Naive B cell (primary cell): ENCODE measurements at places on chromosomes 4 and X. TPM values are rescaled to one million over a fixed set of nuclear protein-coding genes. Genes with fewer than 3 reads are reported as not detected.

FAM9B gene
- not detected for polyA plus RNA-seq

GASK1B gene
- polyA plus RNA-seq = 0.20 TPM

ADH7 gene
- polyA plus RNA-seq = not detected

PABPC4L gene
- not detected for polyA plus RNA-seq

GPR50 gene
- not detected for polyA plus RNA-seq

TEX13C gene
- not detected for polyA plus RNA-seq

CHM gene
- polyA plus RNA-seq = 9.7 TPM

PABPC1L2A gene
- not detected for polyA plus RNA-seq

TTC29 gene
- polyA plus RNA-seq = not detected

ZNF81 gene
- 3.4 TPM for polyA plus RNA-seq

DNA sequence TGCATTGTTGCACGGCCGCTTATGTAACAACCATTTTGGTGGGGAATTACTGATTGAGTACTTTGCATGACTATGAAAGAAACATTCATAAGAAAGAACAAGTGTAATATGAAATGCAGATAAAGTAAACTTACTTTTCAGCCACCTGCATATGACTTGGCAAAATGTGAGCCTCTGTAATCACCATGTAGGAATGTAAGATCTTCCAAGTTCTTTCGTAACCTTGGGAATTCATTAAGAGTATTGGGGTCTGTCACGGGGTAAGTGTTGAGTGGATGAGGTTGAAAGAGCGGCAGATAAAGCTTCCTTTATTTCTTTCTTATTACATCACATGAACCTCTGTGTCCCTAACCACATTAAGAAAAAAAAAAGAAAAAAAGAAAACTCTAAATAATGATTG is 348.5 kb upstream of the NR3C2 start:
- DNase-seq = no peak

- no peak for DNase-seq
These were observed 30.2 kb upstream of the PLCXD1 start for GRCh38 chrX:250965-251364.

DNA sequence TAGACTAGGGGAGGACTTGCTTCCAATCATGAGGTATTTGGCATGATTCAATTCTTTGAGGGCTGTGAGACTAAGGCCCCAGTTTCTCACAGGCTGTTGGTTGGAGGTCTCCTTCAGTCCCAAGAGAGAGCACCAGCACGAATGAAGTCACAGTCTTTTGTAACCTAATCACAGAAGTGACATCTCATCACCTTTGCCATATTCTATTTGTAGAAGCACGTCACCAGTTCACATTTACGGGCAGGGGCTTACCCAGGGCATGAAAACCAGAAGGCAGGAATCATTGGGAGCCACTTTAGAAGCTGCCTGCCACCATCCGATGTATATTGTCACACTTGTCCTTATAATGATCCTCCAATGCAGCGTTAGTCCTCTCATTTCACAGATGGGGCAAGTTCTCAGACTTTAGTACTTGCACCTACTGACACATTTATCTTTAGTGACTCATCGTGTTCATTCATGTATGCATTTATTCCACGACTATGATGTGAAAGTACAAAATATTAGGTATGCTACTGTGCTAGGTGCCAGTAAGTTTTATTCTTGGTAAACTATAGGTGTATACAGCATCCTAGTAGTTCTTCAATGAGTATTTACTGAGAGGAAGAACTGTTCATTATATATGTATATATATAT is 163.8 kb upstream of the PGRMC2 start:
- DNase-seq = no peak

DNA sequence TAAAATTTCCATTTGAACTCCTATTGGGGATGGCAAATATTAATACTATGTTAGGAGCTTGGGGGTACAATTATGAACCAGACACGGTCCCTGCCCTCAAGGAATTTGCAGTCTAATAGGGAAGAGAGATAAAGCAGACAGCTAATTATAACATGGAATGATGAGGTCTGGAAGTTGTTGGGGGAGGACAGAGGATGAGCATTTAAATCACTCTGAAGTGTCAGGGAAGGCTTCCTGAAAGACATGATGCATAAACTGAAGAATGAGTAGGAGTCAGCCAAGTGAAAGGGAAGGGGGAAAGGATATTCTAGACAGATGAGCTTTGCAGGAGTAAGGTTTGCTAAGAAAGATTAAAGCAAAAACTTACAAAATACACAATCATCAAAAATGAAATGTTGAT is 15.9 kb downstream of the PLAC1 start:
- no peak for DNase-seq

DNA sequence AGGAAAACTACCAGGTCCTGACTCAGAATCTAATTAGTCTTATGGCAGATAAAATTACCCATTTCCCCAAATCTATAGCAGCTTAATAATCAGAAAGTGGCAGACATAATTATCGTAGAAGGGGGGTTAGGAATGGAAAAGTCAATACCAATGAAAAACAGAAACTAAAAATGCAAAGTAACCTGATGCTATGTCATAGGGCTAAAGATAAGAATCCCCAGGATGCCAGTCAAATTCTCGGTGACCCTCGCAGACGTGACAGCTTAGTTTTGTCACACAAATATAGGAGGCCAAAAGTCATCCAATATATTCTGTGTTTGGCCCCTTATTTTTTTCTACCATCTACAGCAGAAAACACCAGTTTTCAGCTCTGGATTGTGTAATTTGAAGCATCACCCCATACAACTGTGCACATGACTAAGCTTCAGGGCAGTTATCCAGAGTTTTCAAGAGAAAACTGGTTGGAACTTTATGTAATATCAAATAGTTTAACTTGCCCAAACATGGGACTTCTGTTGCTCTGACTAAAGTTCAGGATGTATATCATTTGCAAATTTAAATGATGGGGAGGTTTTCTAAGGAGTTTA is 30.9 kb downstream of the RASSF6 start:
- DNase-seq = no peak

DNA sequence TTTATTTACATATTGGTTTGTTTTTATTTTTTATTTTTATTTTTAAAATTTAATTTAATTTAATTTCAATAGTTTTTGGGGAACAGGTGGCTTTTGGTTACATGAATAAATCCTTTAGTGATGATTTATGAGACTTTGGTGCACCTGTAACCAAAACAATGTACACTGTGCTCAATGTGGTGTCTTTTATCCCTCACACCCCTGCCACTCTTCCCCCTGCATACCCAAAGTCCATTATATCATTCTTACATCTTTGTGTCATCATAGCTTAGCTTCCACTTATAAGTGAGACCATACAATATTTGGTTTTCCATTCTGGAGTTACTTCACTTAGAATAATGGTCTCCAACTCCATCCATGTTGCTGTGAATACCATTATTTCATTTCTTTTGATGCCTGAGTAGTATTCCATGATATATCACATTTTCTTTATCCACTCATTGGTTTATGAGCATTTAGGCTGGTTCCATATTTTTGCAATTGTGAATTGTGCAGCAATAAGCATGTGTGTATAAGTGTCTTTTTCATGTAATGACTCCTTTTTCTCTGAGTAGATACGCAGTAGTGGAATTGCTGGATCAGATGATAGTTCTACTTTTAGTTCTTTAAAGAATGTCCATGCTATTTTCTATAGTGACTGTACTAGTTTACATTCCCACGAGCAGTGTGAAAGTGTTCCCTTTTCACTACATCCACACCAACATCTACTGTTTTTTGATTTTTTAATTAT is 157.1 kb downstream of the CPXCR1 start:
- no peak for DNase-seq

DNA sequence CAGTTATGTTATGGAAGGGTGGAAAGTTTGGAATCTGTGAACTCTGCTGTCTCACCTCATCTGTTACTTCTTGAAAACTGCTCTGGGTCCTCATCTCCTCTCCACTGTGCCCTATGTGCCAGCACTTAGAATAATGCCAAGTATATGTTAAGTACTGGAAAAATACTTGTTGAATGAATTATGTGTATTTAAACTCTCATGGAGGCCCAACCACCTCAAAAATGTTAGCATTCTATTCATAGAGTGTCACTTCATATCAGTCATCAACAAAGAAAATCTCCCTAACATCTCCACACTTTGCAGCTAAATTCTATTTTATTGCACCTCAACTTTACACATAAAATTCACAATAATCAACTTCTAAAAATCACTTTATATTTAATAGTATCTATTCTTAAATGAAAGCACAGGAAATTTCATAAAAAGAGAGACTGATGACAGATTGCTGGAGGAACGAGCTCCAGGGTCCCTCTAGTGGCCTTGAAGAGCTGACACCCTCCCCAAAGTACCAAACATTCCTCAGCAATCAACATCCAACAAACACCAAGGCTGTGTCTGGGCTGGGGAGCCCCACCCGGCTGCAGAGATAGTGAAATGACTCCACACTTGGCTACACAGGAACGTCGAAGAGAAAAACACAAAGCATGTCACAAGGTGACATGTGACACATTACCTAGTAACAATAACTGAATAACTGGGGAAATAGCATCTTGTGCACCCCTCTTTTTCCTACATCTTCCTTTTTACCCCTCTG is 45.8 kb downstream of the SLC39A8 start:
- DNase-seq = peak; percentile 23

DNA sequence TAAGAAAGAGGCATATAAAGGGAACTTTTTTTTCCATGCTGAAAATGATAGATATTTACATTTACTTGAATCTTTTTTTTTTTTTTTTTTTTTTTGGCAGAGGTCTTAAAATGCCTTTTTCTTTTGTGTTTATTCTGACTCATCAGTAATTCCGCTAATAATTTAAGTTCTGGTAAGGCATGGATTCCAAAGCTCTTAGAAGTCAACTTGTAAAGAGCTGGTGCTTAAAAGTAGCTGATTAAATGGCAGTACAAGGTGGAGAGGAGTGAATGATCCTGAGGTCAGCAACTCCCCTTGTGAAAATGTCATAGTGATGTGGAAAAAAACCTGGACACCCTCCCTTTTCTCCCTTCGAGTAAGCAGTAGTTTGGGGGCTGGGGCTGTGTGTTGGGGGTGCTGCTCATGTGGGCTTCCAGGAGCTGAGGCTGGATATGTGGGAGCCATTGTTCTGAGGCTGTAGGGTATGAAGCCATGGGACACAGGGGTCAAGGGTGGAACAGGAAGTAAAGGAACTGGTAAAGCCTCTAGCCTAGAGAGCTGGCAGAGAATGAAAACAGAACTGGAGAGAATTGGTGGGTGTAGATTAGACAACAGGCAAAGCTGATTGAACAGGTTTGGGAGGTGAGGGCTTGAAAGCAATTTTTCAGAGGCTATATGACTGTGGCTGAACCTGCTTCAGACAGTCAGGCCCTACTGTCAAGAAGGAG is 41.0 kb upstream of the PITX2 start:
- DNase-seq = no peak

- DNase-seq = no peak
These were observed 242.5 kb upstream of the VCX3A start for GRCh38 chrX:6777238-6778002.

DNA sequence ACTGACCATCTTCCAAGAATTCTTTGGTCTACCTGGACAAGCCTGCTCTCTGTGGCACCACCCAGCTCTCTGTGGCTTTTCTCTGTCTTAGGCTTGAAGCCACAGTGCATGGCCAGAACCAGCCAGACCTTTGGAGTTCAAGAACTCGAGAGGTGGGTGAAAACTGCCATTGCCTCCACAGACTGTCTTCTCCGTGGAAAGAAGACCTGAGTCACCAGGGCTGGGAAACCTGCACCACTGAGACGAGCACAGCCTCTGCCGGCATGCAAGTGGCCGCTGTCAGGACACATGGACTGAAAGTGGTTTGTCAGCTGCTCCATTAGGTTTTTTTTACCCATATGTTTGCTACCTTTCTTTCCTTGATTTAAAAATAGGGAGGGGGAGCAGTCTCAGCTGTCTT is 74.5 kb downstream of the MGST2 start:
- DNase-seq = no peak

DNA sequence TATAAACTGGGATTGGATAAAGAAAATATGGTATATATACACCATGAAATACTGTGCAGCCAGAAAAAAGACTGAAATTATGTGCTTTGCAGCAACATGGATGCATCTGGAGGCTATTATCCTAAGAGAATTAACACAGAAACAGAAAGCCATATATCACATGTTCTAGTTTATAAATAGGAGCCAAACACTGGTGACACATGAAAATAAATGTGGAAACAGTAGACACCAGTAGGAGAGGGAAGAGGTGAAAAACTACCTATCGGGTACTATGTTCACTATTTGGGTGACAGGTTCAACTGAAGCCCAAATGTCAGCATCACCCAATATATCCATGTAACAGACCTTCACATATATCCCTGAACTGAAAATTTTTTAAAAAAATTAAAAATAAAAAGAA is 725.1 kb downstream of the C4orf33 start:
- no peak for DNase-seq

DNA sequence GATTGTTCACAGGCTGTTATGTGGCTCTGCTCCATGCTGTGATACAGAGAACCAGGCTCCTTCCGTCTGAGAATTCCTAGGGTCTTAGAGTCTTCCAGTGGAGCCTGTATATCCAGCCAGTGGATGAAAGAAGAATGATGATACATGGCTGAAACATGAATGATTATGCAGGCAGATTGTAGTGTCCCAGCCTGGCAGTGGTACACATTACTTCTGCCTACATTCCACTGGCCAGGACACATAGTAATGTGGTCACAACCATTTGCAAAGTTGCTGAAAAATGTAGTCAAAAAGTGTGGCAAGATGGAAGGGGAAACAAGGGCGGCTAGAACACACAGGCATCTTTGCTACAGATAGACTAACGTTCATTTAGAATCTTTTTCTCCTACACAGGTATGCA is 4.5 kb upstream of the GBA3 start:
- DNase-seq = no peak

GRCh38 chrX:43500996-43501694 is 155.0 kb upstream of the MAOA start:
- no peak for DNase-seq

GRCh38 chr4:5980436-5981155 is 37.6 kb downstream of the C4orf50 start:
- DNase-seq = no peak

- DNase-seq = no peak
These were observed 24.1 kb downstream of the SMIM43 start for GRCh38 chr4:121740796-121741409.

DNA sequence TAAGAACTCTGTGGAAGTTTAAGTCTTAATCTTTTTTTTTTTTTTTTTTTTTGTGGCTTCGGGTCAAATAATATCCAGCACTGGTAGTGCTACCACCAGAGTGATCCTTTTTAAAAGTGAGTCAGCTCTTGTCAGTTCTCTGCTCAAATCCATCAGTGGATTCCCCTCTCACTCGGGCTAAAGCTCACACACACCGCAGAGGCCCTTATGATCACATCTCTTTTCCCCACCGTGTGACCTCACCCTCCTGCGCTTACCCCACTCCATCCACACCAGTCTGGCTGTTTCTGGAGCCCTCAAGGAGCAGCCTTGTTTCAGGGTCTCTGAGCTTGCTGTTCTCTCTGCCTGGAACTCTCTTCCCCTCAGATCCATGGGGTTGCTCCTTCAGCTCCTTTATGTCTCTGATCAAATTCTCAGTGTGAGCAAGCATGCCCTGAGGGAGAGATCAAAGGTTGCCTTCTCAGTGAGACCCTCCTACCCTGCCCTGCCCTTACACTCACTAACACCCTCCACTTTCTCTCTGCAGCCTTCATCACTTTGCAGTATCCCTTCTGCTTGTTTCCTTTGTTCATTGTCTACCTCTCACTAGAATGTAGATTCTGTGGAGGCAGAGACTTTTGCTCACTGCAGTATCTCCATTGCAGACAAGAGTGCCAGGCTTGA is 19.8 kb upstream of the BEND4 start:
- DNase-seq = no peak

GRCh38 chr4:178296669-178297068 is 854.4 kb upstream of the AGA start:
- DNase-seq = no peak

- DNase-seq = no peak
These were observed 37.3 kb upstream of the IGFBP7 start for GRCh38 chr4:57147335-57148060.

- DNase-seq = no peak
These were observed 33.2 kb downstream of the HTT start for GRCh38 chr4:3107691-3108121.
